Femur (tissue), 1 donor: ENCODE measurements at places on chromosomes 2 and 18.

DNA sequence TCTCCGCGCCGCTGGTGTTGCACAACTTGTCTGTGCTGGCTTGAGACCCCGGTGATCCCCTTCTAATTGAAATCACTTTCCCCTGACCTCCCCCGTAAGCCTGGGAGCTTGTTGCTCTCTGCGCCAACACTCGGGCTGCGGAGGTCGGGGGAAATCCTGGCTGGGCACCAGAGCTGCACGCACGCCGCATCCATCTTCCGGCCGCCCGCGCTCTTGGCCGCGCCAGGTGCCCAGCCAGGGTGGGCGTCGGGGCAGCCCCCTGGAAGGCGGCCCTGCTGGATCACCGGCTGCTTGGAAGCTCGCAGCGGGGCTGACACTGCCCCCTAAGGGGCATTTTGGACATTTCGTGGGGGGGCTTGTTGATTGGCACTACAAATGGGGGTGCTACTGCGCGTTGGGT lies 280.3 kb upstream of the SKOR2 start:
- DNase-seq: no peak

- no peak for DNase-seq
Measured at GRCh38 chr18:68841301-68841700, 43.4 kb downstream of the CCDC102B start.

DNA sequence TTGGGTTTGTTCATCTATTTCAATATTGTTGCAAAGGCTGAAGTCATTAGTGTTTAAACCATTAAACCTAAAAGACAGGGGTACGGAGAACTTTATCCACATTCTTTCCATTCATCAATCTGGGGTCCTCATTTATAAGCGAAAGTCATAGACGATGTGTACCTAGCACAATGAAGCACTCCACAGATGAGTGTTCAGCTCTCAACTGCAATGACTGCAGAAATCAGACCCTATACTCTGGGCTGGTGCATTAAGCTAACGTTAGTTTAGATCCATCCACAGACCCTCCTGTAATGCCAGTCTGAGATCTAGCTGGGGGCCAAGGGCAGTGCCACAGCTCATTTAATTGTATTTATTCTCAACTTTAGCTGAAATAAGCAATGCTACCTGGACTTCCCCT lies 155.2 kb downstream of the AFF3 start:
- no peak for DNase-seq

GRCh38 chr2:71254776-71255175 lies 27.9 kb upstream of the PAIP2B start:
- no peak for DNase-seq

GRCh38 chr18:27428716-27429475 lies 243.8 kb upstream of the CHST9 start:
- no peak for DNase-seq

GRCh38 chr2:146135245-146135644 lies 1615.3 kb upstream of the ZEB2 start:
- DNase-seq: no peak

DNA sequence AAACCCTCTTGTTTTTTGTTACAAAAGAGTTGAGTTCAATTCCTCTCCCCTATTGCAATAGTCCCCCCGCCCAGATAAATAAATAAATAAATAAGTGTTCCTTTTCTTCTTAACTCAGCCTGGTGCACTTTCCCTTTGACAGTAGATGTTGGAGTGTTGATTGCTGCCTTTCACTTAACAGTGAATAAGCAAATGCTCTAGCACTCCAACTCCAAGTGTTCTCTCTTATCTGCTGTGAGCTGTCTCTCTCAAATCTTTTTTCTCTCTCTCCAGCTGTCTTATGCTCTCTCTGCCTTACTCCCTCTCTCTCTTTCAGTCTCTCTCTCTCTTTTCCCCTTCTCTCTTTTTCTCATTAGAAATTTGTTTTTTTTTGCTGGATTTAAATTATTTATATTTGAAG lies 216.7 kb downstream of the TMX3 start:
- DNase-seq: no peak

DNA sequence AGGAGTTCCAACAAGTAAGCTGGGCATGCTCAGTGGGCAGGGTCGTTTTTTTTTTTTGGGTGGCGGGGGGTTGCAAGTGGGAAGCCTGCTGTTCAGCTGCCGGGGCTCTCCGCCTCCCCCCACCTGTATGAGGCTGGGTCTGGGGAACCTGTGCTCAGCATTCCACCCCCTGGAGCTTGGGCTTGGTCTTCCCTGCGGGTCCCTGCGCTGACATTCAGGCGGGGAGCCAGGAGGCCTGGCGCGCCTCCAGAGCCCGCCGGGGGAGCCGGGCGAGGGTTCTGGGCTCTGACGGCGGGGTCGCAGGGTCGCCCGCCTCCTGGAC lies 822 bp upstream of the GPD2 start:
- no peak for DNase-seq

GRCh38 chr18:2589345-2590068 lies 18.1 kb downstream of the NDC80 start:
- no peak for DNase-seq

- peak; percentile 71 for DNase-seq
Measured at GRCh38 chr2:86249579-86250391, 50.5 kb downstream of the MRPL35 start.

GRCh38 chr2:144560251-144560650 lies 40.3 kb upstream of the ZEB2 start:
- DNase-seq: no peak
